Body of pancreas (tissue), 4 donors: ENCODE measurements at places on chromosomes 5 and 9.

DNA sequence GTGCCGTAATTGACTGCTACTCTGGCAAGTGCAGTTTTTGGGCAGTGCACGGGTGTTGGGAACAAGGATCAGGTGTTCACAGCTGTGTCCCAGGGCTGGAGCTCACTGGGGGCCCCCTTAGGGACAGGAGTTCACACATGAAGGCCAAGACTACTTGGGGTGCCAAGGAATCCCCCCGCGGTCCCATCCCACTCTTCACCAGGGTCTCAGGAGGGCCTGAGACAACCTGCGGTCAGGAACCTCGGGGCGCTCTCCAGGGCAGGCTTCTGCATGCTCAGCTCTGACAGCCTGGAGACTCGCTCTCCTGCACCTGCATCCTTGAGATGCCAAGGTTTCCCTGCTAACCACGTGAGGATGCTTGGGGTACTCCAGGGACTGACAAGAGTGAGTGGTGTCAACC is 2.3 kb upstream of the MAN1B1 start:
- no peak for DNase-seq

GRCh38 chr9:17521100-17521855 is 57.6 kb upstream of the SH3GL2 start:
- DNase-seq, result no peak

GRCh38 chr5:136209346-136209910 is 16.5 kb upstream of the SMIM32 start:
- DNase-seq, result no peak

DNA sequence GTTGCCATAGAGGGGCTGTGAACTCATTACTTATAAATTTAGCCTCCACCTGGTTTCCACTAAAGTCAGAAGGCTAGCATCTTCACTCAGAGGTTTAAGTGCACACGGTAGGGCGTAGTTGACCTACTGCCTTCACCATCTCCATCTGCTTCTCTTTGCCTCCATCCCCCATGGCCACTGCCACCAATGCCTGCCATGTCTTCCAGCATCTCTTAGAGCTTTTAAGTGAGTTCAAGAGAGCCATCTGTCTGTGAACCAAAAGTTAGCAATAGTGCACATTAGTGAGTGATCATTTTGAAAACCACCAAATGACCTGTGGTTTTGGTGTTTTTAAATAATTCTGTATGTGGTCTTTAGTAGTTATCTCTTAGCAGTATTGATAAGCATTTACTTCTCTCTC is 102.0 kb downstream of the DMRTA1 start:
- no peak for DNase-seq

DNA sequence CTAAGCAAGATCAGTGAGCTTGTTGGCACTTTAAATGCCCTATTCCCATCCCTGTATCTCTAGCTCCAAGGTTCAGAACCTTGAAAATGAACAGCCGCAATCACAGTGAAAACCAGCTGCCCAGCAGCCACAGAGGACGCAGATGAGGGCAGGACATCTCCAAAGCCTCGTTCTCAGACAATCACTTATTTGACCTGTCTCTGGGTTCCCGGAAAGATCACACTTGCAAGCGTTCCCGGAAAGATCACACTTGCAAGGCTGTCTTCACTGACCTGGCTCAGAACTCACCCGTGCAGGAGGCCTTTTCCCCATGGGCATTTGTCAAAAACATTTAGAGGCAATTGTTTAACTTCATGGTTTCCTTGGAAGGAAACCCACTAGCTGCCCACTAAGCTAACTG is 25.7 kb downstream of the IPPK start:
- DNase-seq, result no peak
